ENCODE measurements at places on chromosomes 5 and 9.

- no peak for DNase-seq
Observed at GRCh38 chr5:116455061-116455460, 119.6 kb downstream of the SEMA6A start.

- DNase-seq = no peak
Observed at GRCh38 chr5:18749763-18750162, 1115.5 kb downstream of the TAF11L14 start.

- no peak for DNase-seq
Observed at GRCh38 chr5:91598216-91598615, 215.1 kb upstream of the ARRDC3 start.

DNA sequence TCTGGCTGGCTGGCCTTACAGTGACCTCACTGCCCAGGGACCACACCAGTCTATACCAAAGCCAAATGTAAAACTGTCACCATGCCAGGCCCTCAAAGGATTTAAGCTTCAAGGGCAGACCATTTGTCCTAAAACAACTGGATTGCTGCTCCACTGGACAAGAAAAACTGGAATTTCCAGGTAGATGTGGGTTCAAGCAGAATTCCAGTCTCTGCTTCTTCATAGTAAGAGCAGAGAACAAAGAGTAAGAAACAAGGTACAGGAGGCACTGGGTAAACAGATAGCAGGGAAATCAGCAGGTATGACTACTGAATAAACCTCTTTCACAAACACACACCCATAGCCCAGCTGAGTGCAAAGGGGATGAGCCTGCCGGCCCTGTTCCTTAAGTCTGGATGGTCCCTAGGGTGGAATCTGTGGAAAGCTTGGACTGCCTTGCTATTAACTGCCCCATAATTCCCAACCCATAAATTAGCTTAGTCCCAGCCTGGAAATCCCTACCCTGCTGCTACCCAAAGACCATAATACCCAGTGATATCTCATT lies 5.5 kb downstream of the B4GALT1 start:
- DNase-seq = no peak

DNA sequence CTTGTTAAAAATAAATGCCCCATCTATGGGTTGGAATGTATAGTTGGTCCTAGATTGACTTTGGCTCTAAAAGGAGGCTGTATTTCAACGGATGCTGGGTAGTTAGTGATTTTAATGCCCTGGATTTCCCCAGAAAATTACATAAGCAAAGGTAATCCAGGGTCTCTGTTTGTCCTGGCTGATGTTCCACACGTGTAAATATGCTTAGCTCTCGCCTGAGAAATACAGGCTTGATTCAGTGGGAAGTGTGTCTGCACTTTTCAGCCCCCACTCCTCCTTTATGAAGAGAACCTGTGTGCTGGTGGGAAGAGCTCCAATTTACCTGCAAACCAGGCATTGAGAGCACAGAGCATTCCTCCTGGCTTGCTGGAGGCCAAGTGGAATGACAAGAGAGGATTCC lies 294.6 kb upstream of the CLINT1 start:
- DNase-seq = no peak

GRCh38 chr5:169395136-169395535 lies 94.2 kb upstream of the SLIT3 start:
- DNase-seq = no peak

- no peak for DNase-seq
Observed at GRCh38 chr5:35741126-35741716, 115.5 kb upstream of the IL7R start.

DNA sequence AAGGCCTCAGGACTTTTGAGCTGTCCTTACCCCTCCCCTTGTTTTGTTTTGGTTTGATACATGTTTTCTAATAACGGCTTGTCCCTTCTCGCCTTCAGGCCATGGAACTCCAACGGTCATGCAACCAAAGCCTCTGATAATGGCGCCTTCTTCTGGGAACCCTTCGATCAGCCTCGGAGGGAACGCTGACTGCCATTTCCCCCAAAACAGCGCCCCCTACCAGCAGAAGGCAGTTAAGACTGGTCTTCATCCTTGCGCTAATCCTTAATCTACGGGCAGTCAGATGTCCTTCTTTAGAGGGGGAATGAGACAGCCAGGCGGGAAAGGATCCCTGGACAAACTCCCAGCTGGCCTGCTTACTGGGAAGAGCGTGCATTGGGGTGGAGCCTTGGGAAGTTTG lies 276.6 kb downstream of the ICE1 start:
- DNase-seq = no peak

DNA sequence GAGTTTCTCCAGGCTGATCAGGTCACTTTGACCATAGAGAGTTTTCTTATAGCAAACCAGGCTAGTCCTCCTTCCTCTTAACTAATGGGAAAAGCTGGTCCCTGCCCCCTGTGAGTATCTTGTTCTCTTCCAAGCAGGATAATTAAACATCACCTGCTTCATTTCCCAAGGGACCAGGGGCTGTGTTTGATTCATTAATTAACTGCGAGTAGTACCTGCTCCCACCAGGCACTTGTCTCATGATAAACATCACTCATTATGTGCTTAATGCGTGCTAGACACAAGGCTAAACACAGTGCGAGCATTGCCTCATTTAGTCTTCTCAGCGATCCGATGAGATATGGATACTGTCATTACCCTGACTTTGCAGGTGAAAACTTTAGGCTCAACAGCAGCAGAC lies 1.7 kb upstream of the FAM163B start:
- DNase-seq = no peak

DNA sequence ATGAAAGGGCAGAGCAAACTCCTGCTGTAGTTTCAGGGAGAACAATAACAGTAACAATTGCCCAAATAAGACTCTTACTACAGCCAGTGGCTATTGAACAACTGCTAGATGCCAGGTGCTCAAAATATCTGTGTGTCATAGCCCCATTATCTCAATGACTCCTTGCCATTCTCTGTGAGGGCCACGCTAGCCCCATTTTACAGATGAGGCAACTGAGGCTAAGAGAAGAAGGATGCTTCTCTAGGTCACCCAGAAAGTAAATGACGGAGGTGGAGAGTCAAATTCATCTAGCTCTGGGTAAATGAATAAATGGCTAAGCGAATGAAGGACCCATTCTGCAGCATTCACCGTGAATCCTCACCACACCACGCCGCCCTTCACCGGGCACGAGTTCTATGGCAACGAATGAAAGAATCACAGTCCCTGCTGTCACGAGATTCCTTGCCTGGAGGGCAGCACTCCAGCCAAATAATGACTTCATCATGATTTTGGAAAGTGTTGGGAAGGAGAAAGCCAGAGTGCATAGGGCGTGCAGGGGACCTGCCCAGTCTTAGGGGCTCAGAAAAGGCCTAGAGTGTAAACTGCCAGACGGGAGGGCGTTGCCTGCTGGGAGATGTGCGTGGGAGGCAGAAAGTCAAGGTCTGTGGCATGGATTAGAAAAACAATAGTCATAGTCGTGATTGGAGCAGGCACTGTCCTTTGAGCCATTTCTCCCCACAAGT lies 147.2 kb downstream of the C9orf50 start:
- no peak for DNase-seq

DNA sequence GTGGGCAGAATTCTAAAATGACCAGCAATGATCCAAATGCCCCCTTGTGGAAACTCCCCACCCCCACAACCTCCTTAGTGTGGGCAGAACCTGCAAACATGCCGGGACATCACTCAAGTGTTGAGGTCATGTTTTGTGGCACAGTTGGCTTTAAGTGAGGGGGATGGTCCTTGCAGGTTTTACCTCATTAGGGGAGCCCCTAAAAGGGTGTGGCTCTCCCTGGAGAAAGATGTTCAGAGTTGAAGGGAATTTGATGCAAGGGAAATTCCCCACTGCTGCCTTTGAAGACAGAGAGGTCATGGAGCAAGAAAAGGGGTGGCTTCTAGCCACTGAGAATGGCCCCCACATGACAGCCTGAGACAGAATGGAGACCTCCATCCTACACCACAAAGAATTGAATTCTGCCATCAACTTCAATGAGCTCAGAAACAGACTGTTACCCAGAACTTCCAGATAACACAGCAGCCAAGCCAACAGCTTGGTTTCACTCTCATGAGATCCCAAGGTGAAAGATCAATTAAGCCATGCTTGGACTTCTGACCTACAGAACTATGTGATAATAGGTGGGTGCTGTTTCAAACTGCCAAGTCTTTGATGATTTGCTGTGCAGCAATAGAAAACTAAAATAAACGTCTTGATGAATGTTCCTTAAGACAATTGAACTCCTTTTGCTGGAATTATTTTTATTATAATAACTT lies 103.4 kb downstream of the MED10 start:
- DNase-seq = no peak

- no peak for DNase-seq
Observed at GRCh38 chr5:95901676-95902627, 59.7 kb downstream of the ELL2 start.

DNA sequence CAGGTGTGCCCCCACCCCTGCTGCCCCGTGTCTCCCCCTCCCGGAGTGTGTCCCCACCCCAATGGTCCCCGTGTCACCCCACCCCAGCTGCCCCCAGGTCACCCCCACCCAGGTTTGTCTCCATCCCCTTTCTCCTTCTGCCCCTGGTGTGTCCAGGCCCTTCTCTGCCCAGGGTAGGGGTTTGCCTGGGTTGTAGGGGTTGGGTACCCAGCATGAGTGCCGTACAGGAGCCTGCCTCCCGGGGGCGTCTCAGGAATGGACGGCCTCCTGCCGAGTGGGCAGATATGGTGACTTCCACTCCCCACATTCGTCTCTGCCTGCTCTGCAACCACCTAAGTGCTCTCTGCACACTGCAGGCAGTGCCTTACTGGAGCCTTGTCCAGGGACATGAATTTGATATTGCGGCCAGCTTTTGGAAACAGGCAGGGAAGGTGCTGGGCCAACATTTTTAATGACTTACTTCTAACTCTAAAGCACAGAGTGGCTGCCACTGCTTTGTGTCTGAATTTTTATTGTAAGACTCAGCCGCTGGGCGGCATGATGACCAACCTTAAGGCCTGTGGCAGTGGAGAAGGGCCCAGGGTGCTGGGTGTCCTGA lies 6.7 kb downstream of the LRRC14B start:
- DNase-seq = no peak

DNA sequence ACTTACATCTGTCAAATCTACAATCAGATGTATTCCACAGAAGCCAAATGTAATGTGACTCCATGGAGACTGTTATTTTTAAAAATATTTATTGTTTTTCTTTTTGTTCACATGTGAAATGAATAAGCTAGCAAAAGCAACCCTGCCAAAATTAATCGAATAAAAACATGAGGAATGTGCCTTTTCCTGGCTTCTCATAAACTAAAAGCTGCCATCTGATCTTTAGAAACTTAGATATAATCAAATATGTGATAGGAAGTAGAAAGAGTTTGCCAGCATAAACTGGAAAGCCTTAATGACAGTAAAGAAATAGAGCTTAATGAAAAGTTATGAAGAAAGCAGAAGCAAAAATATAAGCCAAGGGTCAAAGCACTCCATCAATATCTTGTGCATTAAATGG lies 1724.7 kb upstream of the WWC1 start:
- DNase-seq = no peak

- DNase-seq = no peak
Observed at GRCh38 chr5:67173959-67174358, 22.6 kb downstream of the CD180 start.

GRCh38 chr5:36450229-36451014 lies 148.7 kb upstream of the RANBP3L start:
- no peak for DNase-seq

DNA sequence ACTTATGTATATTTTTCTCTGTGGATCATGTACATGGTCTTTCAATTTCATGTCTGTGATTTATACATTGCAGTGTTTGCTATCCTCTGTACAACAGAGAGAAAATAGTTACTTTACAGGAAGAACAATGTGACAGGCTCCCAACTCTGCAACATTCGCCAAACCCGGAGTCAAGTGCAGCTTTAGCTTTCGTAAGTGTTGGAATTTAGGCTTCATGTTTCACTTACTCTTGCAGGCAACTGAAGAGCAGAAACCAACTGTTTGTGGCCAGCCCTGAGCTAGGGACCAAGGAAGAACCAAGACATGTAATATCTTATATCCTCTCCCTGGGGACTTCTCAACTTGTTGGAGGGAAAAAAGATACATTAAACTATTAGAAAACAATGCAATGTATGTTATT lies 147.9 kb downstream of the C5orf15 start:
- no peak for DNase-seq

All from amniotic stem cell (primary cell).